ENCODE measurements at places on chromosomes 4 and X.

GRCh38 chr4:168560184-168561180 lies 63.6 kb downstream of the PALLD start:
- no peak for DNase-seq

DNA sequence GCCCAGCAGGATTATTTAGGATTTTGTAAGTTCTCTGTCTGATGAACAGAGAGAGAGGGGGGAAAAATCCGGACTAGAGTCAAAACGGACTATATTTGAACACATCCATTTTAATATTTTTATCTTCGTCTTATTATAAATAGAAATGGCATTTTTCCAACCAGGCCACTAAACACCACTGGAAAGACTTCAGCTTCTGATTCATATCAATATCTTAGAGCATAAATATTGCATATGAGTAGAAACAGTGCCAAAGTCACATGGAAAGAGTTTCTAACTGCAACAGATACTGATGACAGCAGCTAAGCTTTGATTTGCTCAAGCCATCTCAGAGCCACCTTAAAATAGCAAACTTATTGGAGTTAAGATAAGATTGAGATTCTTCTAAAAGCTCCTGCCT lies 456 bp downstream of the PPARGC1A start:
- DNase-seq = no peak

- no peak for DNase-seq
Observed at GRCh38 chr4:170529748-170530722, 440.3 kb upstream of the AADAT start.

GRCh38 chr4:138292321-138292720 lies 50.2 kb upstream of the SLC7A11 start:
- no peak for DNase-seq

DNA sequence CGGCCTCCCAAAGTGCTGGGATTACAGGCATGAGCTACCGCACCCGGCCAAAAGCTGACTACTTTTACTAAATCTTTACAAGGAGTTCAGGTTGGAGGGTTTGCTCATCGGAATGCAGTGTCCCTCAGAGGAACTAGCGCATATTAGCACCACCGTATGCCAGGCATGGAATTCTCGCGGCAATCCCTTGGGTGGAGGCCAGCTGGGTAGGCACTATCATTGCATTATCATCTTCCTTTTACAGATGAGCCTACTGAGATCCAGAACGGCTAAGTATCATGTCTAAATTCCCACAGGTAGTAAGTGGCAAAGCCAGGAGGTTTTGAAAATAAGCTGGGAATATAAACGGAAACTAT lies 6.1 kb upstream of the CXorf66 start:
- no peak for DNase-seq

- no peak for DNase-seq
Observed at GRCh38 chrX:24607616-24608015, 39.5 kb downstream of the PCYT1B start.

GRCh38 chrX:129784371-129784770 lies 4.6 kb downstream of the SASH3 start:
- no peak for DNase-seq

DNA sequence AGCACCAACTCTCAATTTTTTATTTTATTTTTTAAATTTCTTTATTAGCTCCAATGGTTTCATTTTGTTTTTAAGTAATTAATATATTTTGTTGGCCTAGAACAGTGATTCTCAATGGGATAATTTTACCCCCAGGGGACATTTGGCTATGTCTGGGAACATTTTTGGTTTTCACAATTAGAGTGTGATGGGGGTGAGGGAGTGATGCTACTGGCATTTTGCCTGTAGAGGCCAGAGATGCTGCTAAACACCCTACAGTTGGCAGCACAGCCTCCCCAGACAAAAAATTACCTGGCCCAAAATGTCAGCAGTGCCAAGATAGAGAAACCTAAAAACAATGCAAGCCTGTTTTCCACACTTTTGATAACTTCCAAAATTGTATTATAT lies 64.6 kb downstream of the HHIP start:
- DNase-seq = no peak

- DNase-seq = no peak
Observed at GRCh38 chr4:182648766-182649165, 268.4 kb downstream of the DCTD start.

DNA sequence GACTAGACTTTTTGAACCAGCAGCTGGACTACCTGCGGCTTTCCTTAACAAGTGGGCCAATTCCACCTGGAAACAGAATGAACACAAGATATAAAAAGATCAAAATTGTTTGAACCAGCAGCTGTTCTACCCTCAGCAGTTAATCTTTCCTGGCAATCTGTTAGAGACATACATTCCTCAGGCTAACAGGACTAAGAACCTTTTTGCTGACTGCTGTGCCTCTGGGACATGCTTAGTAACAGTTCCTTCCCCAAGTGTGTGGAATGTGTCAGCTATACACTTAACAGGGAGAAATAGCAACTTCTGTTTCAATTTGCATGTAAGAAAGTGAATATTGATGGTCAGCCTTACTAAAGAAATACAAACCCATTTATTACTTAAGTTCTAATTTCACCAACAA lies 554.4 kb downstream of the ARAP2 start:
- DNase-seq = no peak

DNA sequence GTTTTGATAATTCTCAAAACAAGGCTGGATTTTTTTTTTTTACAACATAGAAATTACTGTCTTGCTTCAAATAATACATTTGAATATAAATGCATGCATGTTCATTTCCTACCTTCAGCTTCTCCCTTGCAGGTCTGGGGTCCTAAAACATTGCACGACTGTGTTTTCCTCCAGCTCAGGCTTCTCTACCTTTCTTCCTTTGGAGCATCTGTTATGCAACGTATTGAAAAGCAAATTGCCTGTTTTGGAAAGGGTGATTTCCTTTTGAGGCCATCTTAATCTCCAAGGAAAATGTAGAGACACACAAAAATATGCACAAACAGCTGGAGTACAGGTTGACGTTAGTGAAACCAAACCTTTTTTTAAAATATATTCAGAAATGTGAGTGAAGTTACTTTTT lies 115.6 kb upstream of the TLL1 start:
- DNase-seq = no peak

GRCh38 chr4:181550381-181550780 lies 692.8 kb upstream of the TENM3 start:
- DNase-seq = no peak

DNA sequence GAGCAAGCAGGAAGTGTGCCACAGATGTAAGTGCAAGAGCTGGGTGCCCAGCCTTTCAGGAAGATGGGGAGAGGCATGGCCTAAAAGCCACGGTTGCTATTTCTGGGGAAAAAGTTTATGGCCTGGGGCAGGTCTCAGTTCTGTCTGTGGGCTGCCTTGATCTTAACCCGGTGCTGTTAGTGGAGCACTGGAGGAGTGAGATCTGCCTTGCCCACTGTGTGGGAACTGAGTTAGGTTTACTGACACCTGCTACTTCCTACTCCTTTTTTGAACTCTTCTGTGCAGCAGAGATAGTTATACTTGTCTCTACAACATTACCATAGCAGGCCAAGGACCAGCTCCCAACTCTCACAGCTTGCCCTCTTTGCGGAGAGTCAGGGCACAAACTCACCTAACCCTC lies 76.5 kb downstream of the ITM2A start:
- DNase-seq = no peak

GRCh38 chr4:174631901-174632758 lies 109.8 kb upstream of the HPGD start:
- no peak for DNase-seq

DNA sequence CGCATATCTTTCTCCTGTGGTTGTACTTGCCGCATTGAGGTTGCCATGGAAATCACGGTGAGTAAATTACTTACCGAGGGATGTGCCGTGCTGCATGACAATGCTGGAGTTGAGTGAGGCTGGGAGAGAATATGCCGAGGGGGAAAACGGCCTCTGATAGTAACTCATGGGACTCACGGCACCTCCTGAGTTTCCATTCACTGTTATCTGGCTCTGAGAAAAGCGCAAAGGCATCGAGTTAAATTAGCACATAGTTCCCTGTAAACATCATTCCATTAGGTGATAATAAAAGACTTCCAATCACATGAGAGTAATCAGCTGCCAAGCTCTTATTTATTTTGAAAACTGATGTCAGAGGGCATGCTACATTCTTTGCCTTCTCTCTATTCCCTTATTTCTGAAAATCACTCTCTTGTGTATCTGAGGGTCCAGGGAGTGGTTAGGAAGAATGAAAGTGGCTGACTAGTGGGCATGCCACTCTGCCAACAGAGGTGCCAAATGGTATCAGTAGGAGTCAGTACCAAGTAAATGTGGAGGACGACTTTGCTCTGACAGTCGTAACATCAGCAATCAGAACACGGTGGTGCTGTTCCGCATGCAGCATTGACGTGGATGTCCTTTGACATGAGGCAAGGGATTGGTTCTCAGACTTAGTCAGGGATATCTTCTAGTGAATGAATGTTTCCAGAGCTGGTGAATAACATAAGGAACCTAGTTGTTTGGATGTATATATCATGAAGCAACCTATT lies 126.9 kb upstream of the PDLIM3 start:
- DNase-seq = no peak

DNA sequence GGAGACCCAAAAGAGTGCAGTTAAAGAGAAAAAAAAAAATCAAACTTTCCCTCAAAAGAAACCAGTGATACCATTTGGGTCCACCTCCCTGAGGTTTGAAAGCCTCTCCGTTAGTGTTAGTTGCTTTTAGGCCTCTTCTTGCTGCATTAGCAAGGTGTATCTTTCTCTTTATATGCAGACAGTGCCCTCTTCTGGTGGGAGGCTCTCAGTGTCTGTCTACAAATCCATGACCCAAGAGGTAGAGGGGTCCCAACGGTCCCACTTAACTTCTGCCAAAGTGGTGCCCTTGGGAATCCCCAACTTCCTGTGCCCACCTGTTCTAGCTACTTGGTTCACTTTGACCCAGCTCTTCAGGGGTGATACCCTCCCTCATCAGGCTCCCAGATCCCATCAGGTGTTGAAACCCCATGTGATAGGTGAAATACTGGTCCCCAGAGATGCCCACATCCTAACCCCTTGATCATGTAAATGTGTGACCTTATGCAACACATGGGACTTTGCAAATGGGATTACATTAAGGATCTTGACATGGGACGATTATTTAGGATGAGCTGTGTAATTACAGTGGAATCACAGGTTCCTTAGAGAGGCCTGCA lies 63.7 kb upstream of the CD99 start:
- DNase-seq = no peak

GRCh38 chrX:139126493-139126892 lies 404.0 kb upstream of the F9 start:
- no peak for DNase-seq
